AG04450 (cell line): ENCODE measurements at places on chromosomes 7 and 10. TPM values are rescaled to one million over a fixed set of nuclear protein-coding genes. Genes with fewer than 3 reads are reported as not detected.

The PAPOLB gene
- polyA plus RNA-seq: not detected in 2 replicates

GRCh38 chr10:103951942-103952341 lies 15.0 kb upstream of the SLK start:
- DNase-seq: no peak

The OR6B1 gene
- polyA plus RNA-seq: not detected in 2 replicates

DNA sequence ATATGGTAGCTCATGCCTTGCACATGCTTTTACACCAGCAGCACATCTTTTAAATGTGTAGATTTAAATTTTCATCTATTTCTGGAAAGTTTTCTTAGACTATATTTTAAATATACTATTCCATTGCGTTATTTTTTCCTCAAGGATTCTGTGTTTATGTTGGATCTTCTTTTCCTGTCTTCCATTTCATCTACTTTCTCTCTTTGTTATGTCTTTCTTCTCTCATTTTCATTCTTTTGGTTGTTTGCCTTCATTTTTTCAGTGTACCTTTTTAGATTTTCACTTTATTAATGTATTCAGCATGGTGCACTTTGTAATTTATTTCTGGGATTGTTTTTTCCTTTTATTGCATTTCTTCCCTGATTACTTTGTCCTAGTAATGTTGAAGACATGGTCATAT lies 329.8 kb downstream of the ADK start:
- DNase-seq: no peak

DNA sequence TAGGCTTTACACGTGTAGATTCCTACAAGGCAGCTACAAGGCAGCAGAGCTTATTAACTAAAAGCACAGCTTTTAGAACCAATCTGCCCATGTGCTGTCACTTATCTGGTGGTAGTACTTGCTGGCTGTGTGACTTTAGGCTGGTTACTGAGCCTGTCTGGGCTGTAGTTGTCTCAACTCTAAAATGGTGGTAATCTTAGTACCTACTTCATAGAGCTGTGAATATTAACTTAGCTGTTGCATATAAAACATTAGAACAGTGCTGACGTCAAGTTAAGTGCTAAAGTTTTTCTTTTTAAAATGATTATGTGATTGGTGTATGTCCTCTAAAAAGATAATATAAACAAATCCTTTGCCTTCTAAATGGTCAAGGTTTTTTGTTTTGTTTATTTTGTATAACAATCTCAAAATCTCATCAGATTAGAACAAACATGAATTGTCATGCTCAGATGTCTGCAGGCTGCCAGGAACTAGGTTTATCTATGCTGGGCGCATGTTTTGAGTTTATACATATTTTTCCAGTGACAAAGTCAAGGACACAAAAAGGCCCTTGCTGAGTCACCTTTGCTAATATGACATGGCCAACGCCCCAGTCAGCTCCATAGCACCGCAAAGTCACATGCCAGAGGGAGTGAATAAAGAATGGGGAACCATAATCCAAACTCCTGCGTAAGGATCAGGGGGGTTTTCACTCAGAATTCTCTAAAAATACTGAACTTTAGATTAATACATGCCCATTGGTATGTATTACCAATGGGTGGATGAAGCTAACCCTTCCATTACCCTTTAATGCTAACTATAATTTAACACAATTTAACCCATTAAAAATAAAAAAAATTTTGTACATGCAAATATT lies 39.8 kb upstream of the ARL4A start:
- no peak for DNase-seq

DNA sequence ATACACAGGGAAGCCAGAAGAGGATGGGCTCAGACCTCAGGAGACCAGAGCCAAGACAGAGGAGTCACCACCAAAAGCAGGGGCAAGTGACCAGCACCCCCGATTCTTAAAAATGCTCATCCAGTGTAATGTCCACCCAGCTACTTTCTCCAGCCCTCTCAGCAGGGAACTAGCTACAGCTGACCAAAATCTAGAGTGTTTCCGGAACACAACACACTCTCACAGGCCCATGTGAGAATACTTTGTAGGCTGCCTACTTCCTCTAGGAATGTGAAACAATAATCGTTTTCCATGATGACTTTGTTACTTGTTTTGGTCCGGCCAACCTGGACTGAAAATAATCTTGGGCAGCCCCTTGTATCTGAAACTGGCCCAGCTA lies 14.5 kb downstream of the PSAP start:
- DNase-seq: no peak

The HYAL4 gene
- polyA plus RNA-seq: not detected in 2 replicates
